CD8-positive, alpha-beta memory T cell (primary cell): ENCODE measurements at places on chromosomes 11 and 22.

- DNase-seq: no peak
- no peaks in the 10 kb centered on the region for H3K4me1 ChIP-seq
- H3K27ac ChIP-seq: no peak overlapping the region
- no peak overlapping the region for H3K4me3 ChIP-seq
- H3K27me3 ChIP-seq: no peaks in the 10 kb centered on the region
Observed at GRCh38 chr11:47560426-47560825, 5.0 kb upstream of the PTPMT1 start.

GRCh38 chr11:119599864-119600541 is 129.0 kb downstream of the NECTIN1 start:
- no peak overlapping the region for H3K4me3 ChIP-seq
- no peaks in the 10 kb centered on the region for H3K36me3 ChIP-seq
- no peaks in the 10 kb centered on the region for H3K4me1 ChIP-seq
- H3K27me3 ChIP-seq: peaks cover 5% of the 10 kb centered on the region

- no peak overlapping the region for H3K27ac ChIP-seq
- H3K36me3 ChIP-seq: no peaks in the 10 kb centered on the region
- no peaks in the 10 kb centered on the region for H3K27me3 ChIP-seq
- no peak for DNase-seq
Observed at GRCh38 chr11:128544471-128545051, 42.8 kb downstream of the ETS1 start.

DNA sequence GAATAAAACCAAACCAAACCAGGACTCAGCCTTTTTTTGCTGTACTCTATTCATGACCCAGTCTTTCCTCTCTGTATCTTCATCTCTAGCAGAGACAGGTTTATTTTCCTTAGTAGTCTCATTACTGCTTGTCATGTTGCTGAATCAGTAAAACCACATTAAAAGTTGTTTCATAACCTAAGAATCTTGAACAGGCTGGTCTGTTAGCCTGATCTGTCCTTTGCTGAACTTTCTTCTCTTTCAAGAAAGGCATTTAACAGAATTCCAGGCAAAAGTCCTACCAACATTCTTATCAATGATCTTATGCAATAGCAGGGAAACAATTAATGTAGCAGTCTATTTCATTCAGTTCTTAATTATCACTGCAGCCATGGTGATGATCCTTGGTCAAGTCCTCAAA is 197.7 kb downstream of the CASP12 start:
- no peak overlapping the region for H3K4me3 ChIP-seq
- no peak overlapping the region for H3K27ac ChIP-seq
- H3K36me3 ChIP-seq: no peaks in the 10 kb centered on the region
- peaks cover 25% of the 10 kb centered on the region for H3K4me1 ChIP-seq

DNA sequence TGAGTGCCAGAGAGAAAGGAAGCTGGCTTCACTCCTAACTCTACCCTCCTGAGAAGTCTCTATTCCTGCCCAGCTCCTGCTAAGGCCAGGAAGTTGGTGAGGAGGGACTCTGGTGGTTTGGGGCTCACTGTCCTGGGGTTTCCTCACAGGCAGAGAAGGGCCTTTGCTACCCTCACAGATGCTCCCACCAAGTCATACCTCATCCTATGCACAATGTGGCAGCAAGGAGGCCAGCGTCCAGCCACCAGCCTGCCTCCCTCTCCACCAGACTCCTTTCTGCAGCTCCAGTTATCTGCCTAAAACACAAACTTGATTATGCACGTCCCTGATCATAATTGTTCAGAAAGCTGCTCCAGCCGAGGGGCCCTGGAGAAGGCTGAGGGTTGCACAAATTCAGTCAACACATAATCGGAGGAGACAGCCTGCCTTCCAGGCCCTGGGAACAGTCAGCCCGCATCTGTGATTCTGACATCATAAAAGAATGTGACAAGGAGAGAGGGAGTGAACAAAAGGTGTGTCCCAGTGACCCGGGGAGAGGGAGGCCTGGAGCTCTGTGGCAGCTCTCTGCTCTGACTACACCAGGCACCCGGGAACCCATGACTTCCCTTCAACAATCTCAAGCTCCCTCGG is 28.8 kb downstream of the DKK3 start:
- DNase-seq: no peak
- H3K27me3 ChIP-seq: no peaks in the 10 kb centered on the region
- H3K36me3 ChIP-seq: no peaks in the 10 kb centered on the region
- no peaks in the 10 kb centered on the region for H3K4me1 ChIP-seq
- no peak overlapping the region for H3K4me3 ChIP-seq

- H3K27me3 ChIP-seq: no peaks in the 10 kb centered on the region
- peak overlapping the region; percentile 97 for H3K4me3 ChIP-seq
- H3K27ac ChIP-seq: peak overlapping the region; percentile 100
- H3K4me1 ChIP-seq: peaks cover 33% of the 10 kb centered on the region
Observed at GRCh38 chr11:95790933-95791708, 823 bp downstream of the CEP57 start.

DNA sequence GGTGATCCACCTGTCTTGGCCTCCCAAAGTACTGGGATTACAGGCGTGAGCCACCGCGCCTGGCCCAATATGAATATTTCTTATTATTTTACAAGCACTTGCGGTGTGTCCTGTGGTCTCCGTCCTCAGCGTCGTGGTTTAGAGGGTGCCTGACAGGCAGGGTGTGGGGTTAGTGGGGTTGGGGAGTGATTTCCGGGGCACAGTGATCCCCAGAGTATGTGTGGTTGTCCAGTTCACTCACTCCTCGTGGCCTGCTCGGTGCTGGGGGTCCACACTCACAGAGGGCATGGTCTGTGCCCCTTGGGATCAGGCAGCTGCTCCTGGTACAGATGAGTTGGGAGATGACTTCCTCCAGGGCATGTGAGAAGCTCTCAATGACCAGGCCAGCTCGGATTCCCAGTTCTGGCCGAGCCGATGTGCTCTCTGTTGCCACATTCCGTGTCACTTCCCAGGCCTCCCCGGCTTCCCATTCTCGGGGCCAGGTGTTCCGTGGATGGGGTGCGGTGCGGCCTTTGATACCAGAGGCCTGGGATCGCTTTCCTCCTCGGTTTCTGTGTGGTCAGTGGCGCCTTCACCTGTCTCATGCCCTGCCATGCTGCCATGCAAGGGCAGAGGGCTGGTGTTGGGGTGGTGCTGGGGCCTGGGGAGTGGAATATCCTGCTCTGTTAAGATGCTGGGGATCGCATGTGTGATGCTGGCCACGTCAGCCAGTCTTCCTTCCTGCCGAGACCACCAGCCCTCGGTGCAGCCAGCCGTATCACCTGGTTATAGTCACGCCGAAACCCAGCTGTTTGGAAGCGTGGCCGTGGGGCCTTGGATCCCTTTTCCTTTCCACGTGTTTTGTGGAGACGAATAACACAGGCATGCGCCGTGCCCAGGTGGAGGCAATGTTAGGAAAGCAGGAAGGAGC is 39.6 kb downstream of the PARVB start:
- H3K27ac ChIP-seq: no peak overlapping the region
- no peaks in the 10 kb centered on the region for H3K4me1 ChIP-seq
- DNase-seq: no peak
- no peaks in the 10 kb centered on the region for H3K27me3 ChIP-seq
- no peaks in the 10 kb centered on the region for H3K36me3 ChIP-seq
- no peak overlapping the region for H3K4me3 ChIP-seq

- no peak overlapping the region for H3K4me3 ChIP-seq
- H3K36me3 ChIP-seq: no peaks in the 10 kb centered on the region
- no peak overlapping the region for H3K27ac ChIP-seq
- no peaks in the 10 kb centered on the region for H3K4me1 ChIP-seq
Observed at GRCh38 chr11:120056301-120057027, 81.4 kb downstream of the TRIM29 start.

DNA sequence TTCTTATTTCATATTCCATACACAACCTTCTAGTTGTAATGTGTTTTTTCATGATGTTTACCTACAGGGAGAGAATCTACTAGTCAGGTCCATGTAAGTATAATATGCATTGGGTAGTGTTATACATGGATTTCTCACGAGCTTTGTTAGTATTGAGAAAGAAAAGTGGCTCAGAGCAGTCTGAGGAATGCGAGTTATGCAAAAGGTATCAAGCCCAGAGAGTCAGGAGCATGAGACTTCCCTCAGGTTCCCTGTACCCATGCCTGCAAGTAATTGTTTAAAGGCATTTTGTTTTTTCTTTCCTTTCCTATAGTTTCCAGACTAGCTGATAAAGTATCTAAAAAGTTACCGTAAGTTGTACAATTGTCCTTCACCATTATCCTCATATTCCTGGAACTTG is 66.1 kb downstream of the STK33 start:
- H3K27me3 ChIP-seq: no peaks in the 10 kb centered on the region
- no peaks in the 10 kb centered on the region for H3K4me1 ChIP-seq
- no peak for DNase-seq
- no peak overlapping the region for H3K4me3 ChIP-seq
- H3K27ac ChIP-seq: no peak overlapping the region
- no peaks in the 10 kb centered on the region for H3K36me3 ChIP-seq

GRCh38 chr22:23109441-23109978 is 32.3 kb downstream of the RSPH14 start:
- peaks cover 4% of the 10 kb centered on the region for H3K27me3 ChIP-seq
- no peak for DNase-seq
- H3K27ac ChIP-seq: no peak overlapping the region
- no peaks in the 10 kb centered on the region for H3K36me3 ChIP-seq

DNA sequence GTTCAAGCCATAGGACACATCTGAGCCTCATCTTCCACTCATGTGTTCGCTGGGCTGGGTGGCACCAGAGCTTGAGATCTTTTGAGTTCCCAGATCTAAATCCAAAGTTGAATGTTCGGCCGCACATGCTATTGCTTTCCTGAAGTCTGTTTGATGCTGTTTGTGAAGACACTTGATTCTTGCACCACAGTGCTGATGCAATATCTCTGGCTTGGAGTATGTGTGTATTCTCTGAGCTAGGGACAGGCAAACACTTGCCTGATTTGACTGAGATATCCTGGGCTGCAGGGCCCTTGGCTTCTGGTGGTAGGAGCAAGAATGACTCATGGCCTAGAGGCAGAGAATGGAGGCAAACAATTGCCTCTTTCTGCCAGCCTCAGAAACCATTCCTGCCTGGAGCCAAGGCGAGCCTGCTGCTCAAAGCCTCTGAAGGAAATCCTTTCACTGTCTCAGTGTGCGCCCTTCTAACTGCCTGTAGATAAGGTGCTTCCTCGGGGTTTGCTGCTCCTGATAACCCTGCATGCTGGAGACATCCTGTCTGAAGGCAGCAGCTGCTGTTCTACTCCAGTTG is 73.0 kb downstream of the CYB5R2 start:
- no peaks in the 10 kb centered on the region for H3K4me1 ChIP-seq
- no peak overlapping the region for H3K4me3 ChIP-seq
- H3K27me3 ChIP-seq: no peaks in the 10 kb centered on the region
- no peak for DNase-seq
- no peak overlapping the region for H3K27ac ChIP-seq

GRCh38 chr11:126597041-126597440 is 241.6 kb downstream of the ST3GAL4 start:
- no peaks in the 10 kb centered on the region for H3K4me1 ChIP-seq
- H3K27ac ChIP-seq: no peak overlapping the region
- no peak for DNase-seq
- H3K36me3 ChIP-seq: no peaks in the 10 kb centered on the region

DNA sequence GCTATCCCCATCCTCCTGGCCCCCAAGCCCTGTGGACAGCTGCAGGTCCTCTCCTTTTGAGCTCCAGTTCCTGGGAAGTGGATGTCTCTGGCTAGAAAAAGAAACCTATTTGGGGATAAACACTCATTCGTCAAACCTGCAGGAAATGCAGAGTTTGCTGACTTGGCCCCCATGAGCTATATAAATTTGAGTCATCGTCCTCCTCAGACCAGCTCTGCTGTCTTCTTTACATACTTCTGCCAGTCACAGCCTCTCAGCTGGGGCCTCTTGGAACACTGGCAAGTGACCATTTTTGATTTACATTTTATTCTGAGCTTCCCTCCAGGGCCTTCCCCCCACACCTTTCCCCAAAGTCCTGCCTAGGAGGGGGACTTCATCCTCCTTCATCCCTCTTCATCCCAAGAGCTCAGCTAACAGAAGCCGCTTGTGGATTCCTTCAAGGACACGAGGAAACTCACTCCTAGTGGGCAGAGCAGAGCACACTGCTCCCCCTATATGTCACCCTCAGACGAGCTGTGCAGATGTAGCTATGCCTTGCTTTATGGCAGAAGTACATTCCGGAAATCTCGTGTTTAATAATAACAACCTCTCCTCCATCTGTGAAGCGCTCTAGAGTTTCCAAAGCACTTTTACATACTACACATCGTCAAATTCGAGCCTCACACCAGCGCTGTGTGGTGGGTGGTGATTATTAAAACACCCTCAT is 131.8 kb downstream of the FEZ1 start:
- no peaks in the 10 kb centered on the region for H3K27me3 ChIP-seq
- no peaks in the 10 kb centered on the region for H3K4me1 ChIP-seq
- no peak overlapping the region for H3K4me3 ChIP-seq
- no peak overlapping the region for H3K27ac ChIP-seq
- H3K36me3 ChIP-seq: no peaks in the 10 kb centered on the region

- H3K4me3 ChIP-seq: no peak overlapping the region
- H3K27me3 ChIP-seq: no peaks in the 10 kb centered on the region
- H3K36me3 ChIP-seq: no peaks in the 10 kb centered on the region
- DNase-seq: no peak
Observed at GRCh38 chr11:30107899-30108298, 91.1 kb upstream of the KCNA4 start.

- no peak overlapping the region for H3K4me3 ChIP-seq
- no peaks in the 10 kb centered on the region for H3K36me3 ChIP-seq
- H3K27me3 ChIP-seq: no peaks in the 10 kb centered on the region
- DNase-seq: no peak
Observed at GRCh38 chr22:31367426-31367825, 21.3 kb upstream of the PATZ1 start.

DNA sequence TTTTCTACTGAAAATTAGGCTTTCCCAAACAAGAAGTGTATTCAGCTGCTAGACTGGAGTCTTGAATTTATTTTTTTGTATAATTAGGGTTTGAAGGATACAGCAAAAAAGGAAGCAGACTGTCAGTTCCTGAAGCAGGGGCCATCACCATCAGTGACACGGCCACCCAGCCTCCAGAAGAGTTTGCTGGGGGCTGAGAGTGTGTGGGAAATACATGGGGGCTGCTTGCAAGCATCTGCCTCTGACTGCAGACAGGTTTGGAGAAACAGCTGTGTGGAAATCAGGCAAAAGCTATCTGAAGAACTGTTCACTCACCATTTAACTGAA is 23.0 kb downstream of the FZD4 start:
- DNase-seq: no peak
- no peak overlapping the region for H3K4me3 ChIP-seq
- no peaks in the 10 kb centered on the region for H3K27me3 ChIP-seq
- H3K36me3 ChIP-seq: no peaks in the 10 kb centered on the region
